Fibroblast of skin of right biceps (primary cell): ENCODE measurements at places on chromosomes 11 and 22.

DNA sequence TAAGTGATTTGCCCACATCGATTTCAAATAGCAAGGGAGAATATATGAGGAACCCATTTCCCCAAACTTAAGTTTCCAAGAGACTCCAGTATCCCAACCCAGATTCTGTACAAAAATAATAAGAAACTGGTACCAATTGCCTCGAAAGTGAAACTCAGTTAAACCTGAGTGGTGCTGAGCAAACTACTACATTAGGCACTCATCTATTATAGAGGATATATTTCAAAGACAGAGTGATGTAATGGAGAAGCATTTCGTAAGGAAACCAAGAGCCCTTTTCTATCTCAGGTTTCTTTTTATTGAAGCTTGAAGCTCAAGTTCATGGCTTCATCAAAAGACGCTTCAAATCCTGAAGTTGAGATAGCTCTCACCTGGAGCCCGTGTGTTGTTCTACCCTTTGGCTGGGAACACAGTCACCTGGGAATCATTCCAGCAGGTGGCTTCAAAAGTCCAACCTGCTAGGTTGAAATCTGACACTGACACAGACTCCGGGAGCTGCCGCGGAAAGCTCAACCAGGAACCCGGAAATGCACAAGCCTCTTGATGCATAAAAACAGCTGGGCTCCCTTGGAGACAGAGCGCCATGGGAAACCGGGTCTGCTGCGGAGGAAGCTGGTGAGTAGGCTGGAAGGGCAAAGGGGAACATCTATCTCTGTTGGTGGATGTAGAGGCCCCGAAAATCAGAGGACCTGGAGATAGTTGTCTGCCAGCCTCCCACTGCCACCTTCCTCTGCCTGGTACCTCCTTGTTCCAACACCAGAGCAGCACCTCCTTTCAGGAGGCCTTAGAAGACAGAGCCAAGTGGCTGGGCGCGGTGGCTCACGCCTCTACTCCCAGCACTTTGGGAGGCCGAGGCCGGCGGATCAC, at the start of gene C11orf52:
Gene C11orf52, plus strand, starts transcription at position 524 of the 867 bp plus-strand sequence. Its CDS starts 60 bp downstream, at position 584.
- DNase-seq = peak; percentile 62

DNA sequence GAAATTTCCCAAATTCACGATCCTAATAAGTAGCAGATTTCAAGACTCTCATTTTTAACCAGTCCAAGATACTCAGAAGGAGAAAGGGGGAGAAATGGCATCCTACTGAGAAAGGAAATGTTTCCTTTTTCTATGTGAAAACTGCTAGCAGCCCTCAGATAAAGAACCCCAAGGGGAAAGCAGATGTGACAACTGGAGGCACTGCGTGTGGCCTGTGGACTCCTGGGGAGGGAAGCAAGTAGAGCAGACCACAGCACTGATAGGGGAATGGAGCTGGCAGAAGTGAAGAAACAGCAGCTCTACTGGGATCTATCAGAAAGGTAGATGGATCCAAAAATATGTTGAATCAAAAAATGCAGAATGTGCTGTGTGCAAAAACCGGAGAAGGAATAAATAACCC, 239.7 kb upstream of the API5 start:
- DNase-seq = no peak

DNA sequence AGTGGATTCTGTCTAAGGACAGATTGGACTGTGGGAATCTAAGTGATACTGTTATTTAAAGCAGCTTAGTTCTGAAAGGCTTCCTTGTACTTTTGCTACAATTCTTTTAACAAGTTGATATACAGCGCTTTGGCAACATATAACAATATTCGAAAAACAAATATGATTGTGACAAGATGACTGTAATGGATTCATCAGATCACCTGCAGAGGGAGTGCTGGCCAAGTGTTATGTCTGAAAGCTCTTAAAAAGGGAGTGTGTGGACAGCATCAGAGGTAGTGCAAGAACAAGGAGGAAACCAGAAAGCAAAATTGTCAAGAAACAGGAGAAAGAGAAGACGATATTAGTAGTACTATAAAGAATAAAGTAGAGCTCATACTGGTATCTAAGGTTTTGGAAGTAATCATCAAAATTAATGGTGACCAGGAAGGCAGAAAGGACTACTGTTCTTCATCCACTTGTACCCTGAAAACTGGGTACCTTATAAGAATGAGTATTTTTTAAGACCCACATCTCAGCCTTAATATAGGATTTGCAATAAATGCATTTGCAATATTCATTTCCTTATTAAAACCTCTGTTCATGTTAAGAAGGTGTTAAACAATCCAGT, 1112.0 kb upstream of the CCDC90B start:
- peak; percentile 46 for DNase-seq

GRCh38 chr11:5620651-5621521, 3.9 kb upstream of the TRIM34 start:
- peak; percentile 73 for DNase-seq

GRCh38 chr11:116853461-116854073, 16.1 kb upstream of the APOA1 start:
- peak; percentile 94 for DNase-seq

DNA sequence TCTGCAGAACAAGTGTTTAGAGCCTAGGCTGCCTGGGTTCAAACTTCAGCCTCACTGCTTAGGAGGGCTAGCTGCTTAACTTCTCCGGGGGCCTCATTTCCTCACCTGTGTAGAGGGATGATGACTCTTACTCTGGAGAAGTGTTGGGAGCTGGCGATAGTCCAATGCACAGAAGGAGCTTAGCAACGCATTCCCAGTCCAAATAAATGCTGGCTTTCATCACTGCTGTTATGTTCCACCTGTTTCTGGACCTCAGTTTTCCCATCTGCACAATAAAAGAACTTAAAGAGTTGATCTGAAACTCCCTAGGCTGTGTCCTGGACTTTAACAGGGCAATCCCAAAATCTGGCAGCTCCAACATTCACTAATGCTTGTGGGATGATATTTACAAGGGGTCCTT, 337.8 kb downstream of the MIAT start:
- peak; percentile 19 for DNase-seq
